ENCODE measurements at places on chromosomes 6 and 20. TPM values are rescaled to one million over a fixed set of nuclear protein-coding genes. Genes with fewer than 3 reads are reported as not detected.
A peak's percentile ranks its signal among the peaks of the same experiment; 100 is the strongest.

DNA sequence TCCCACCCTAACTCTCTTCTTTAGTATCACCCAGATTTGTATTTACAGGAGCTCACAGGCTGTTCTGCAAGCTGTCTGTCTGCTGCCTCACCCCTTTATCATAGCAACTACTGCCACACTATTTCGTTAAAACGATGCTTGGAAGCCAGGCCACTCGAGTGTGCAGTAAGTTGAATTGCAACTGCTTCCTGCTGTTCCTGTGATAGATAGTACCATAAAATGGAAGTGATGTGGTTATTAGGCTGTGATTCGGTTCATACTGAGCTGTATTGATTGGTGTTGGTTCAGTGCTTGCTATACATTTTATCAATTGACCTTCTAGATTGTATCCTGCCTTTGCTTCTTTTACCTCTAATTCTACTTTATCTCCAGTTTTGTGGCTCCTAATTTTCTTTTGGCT lies 325.4 kb downstream of the RNF144B start:
- H3K27me3 ChIP-seq: no peaks in the 10 kb centered on the region
- no peak overlapping the region for H3K4me3 ChIP-seq
- no peaks in the 10 kb centered on the region for H3K4me1 ChIP-seq
- DNase-seq: no peak

DNA sequence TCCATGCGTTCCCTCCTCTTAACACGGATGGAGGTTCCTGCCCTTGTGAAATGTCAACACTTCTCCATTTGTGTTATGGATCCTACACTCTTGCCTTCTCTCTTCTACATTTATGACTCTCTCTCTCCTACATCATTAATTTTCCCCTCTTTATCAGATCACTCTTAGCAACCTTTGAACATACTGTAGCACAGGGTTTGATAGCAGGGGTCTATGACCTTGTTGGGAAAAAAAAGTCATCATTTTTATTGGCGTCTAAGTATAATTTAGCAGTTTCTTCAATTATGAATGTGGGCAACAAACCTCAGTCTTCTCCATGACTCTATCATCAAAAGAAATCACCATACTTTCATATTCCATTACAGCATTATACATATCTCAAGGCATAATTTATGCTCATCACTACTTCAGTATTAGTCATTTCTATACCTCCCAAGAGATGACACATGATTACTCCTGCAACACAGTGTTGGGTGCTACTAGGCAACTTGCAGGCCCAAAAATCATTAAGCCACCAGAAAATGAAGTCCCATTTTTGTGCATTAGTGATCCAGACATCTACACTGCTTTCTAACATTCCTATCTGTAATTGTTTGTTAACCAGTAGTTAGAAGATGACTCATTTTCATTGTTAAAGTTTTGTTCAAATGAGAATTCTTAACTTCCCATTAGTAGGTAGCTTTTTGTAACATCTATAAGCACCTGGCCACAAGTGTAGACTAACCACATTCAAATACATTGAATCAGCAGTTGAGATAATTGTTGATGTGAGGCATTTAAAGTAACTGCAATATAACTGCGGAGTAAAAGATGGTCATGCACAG lies 9.5 kb downstream of the CYP39A1 start:
- no peaks in the 10 kb centered on the region for H3K4me1 ChIP-seq
- no peak for DNase-seq
- no peak overlapping the region for H3K27ac ChIP-seq
- H3K27me3 ChIP-seq: no peaks in the 10 kb centered on the region

SLC52A3 gene
- 1.7 TPM for total RNA-seq

PRDM13 gene
- total RNA-seq: not detected

DNA sequence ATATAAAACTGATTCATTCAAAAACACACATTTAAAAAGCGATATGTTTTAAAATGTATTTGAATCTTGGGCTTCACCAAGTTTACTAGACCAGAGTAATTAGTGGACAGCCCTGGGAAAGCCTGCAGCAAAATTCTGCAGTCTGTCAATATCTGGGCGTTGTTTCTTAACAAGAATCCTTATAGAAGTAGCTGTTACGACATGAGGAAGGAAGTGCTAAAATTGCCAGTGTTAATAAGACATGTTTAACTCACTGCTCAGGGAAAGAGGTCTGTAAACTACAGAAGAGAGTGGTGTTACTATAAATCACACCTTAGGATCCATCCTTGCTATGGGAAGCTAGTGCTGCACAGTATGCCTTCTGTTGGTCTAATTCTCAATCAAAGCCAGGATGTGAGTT lies 120.6 kb downstream of the TBX18 start:
- H3K4me3 ChIP-seq: no peak overlapping the region
- H3K36me3 ChIP-seq: no peaks in the 10 kb centered on the region
- DNase-seq: no peak
- H3K27me3 ChIP-seq: no peaks in the 10 kb centered on the region
- H3K4me1 ChIP-seq: no peaks in the 10 kb centered on the region

DNA sequence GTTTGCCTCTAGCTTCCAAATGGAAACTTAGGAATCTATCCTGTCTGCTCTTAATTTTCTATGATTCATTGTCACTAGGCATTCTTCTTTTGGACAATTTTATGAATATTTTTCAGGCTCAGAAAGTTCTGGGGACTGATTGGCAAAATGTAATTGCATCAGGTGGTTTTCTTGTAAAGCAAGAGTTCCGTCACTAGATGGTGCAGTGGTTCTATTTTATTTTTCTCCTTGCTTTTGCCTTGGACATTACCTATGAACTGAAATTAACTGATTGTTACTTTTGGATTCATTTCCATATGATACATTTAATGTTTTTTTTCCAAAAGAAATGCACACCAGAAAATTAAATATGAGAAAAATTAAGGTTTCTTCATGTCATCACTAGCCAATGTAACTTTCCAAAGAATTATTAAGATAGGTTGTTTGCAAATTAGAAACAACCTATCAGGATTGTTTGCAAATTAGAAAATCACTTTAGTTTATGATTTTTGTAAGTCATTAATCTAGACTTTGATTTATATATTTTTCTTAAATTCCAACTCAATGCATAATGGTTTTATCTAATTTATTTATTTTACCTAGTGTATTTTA lies 48.0 kb downstream of the TMEM170B start:
- H3K27ac ChIP-seq: no peak overlapping the region
- no peaks in the 10 kb centered on the region for H3K27me3 ChIP-seq
- H3K4me3 ChIP-seq: no peak overlapping the region
- H3K36me3 ChIP-seq: no peaks in the 10 kb centered on the region
- H3K4me1 ChIP-seq: peaks cover 7% of the 10 kb centered on the region
- DNase-seq: no peak

- no peak overlapping the region for H3K27ac ChIP-seq
- H3K4me1 ChIP-seq: no peaks in the 10 kb centered on the region
- no peaks in the 10 kb centered on the region for H3K27me3 ChIP-seq
- H3K36me3 ChIP-seq: no peaks in the 10 kb centered on the region
These were observed 440.2 kb downstream of the RFPL4B start for GRCh38 chr6:112787371-112787770.

- no peaks in the 10 kb centered on the region for H3K36me3 ChIP-seq
- no peaks in the 10 kb centered on the region for H3K27me3 ChIP-seq
- H3K4me1 ChIP-seq: peaks cover 15% of the 10 kb centered on the region
- DNase-seq: no peak
- no peak overlapping the region for H3K27ac ChIP-seq
- H3K4me3 ChIP-seq: no peak overlapping the region
These were observed 29.8 kb upstream of the ERVFRD-1 start for GRCh38 chr6:11141295-11141694.

GRCh38 chr6:42140032-42140431 lies 2.4 kb downstream of the C6orf132 start:
- DNase-seq: no peak
- peak overlapping the region; percentile 54 for H3K4me3 ChIP-seq
- no peaks in the 10 kb centered on the region for H3K36me3 ChIP-seq
- no peak overlapping the region for H3K27ac ChIP-seq

GRCh38 chr20:17875106-17875980 lies 93.3 kb downstream of the SNX5 start:
- no peaks in the 10 kb centered on the region for H3K27me3 ChIP-seq
- peak overlapping the region; percentile 80 for H3K27ac ChIP-seq
- H3K36me3 ChIP-seq: no peaks in the 10 kb centered on the region
- DNase-seq: no peak
